ENCODE measurements at places on chromosomes 4 and X.
A peak's percentile ranks its signal among the peaks of the same experiment; 100 is the strongest.

GRCh38 chrX:6169407-6169806 lies 59.3 kb downstream of the NLGN4X start:
- DNase-seq, result peak; percentile 81

- peak; percentile 76 for DNase-seq
Measured at GRCh38 chrX:54495814-54496516, at the start of gene FGD1. FGD1 (minus strand) TSS chrX:54496234; CDS start chrX:54495432, 802 bp downstream.

GRCh38 chr4:23894021-23894420 lies 4.2 kb upstream of the PPARGC1A start:
- DNase-seq, result peak; percentile 60

GRCh38 chr4:52863324-52863723 lies 1.2 kb downstream of the RASL11B start:
- DNase-seq, result no peak

- DNase-seq, result no peak
Measured at GRCh38 chrX:2242326-2242725, 258.4 kb downstream of the DHRSX start.

GRCh38 chr4:188428935-188429334 lies 289.7 kb downstream of the TRIML1 start:
- DNase-seq, result peak; percentile 29

GRCh38 chrX:136163689-136164088 lies 16.4 kb downstream of the FHL1 start:
- peak; percentile 43 for DNase-seq

GRCh38 chr4:40987151-40987550 lies 227.2 kb downstream of the APBB2 start:
- no peak for DNase-seq

- DNase-seq, result peak; percentile 39
Measured at GRCh38 chrX:155544881-155545280, 67.9 kb downstream of the TMLHE start.

- DNase-seq, result no peak
Measured at GRCh38 chrX:96538104-96538725, 146.4 kb upstream of the DIAPH2 start.

- DNase-seq, result no peak
Measured at GRCh38 chr4:113974467-113974866, 5.0 kb downstream of the ARSJ start.

DNA sequence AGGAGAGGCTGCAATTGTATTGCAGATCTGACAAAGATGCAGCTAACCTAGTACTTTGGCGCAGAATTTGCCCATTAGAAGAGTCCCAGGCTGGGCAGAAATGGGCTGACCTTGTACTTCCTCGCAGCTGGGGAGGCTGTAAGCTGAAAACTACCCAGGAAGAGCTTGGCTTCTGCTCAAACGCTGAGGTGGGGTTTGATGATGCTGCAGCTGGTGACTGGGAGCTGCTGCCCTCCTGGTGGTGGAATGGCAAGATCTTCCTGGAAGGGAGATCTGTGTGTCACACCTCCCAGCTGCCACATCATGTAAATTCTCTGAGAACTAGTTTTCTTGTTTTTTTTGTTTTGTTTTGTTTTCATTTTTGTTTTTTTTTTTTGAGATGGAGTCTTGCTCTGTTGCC lies 17.4 kb downstream of the CCNG2 start:
- DNase-seq, result no peak

DNA sequence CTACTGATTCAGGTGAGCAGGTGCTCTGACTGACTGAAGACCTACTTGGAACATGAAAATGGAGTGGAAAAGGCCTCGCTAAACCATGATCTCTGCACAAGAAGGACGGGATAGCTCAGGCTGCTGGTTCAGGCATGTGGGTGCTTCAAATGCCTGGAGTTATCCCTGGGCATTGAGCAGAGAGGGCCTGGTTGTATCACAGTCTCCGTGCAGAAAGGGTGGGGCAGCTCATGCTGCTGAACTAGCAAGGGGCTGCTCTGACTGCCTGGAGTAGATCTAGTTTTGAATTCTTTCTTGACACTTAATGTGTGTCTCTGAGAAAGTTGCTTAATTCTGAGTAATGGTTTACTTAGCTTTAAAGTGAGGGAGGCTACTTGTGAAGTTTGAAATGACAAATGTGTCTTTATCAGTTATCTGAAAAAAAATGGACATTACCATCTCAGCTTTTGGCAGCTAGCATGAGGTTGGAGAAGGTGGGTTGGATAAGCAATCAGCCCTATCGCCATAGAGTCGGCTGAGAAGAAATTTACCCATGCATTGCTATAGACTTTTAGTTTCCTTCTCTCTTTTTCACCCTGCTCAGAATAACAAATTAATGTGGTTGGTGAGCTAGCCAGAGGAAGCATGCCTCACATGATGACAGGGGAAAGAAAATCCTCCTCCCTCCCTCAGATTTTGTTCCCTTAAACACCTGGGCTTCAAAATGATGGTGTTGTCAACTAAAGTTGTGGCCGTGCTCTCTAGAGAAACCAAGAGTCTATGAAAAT lies 832.4 kb downstream of the STIM2 start:
- no peak for DNase-seq

GRCh38 chrX:51336584-51336983 lies 4.0 kb downstream of the NUDT10 start:
- DNase-seq, result peak; percentile 39

- DNase-seq, result no peak
Measured at GRCh38 chrX:24276015-24276414, 37.9 kb downstream of the SUPT20HL2 start.

GRCh38 chr4:85445050-85445639 lies 29.8 kb upstream of the ARHGAP24 start:
- peak; percentile 67 for DNase-seq

DNA sequence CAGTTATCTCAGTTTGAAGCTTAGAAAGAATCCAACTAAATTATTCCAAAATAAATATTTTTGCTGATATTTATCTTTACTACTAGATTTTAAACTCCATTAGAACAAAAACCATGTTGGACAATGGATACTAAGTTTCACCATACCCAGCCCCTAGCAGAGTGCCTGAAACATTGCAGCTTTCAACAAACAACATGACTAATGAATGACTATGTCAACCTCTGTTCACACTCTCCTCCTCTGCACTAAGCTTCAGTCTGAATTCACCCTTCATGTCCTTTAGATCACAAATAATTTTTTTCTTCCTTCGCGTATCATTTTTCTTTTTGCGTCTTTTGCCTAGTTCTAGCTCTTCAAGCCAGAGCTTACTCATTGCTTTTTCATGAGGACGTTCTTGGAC lies 315.2 kb downstream of the PCDH10 start:
- no peak for DNase-seq

- no peak for DNase-seq
Measured at GRCh38 chr4:188975271-188975670, 836.0 kb downstream of the TRIML1 start.

DNA sequence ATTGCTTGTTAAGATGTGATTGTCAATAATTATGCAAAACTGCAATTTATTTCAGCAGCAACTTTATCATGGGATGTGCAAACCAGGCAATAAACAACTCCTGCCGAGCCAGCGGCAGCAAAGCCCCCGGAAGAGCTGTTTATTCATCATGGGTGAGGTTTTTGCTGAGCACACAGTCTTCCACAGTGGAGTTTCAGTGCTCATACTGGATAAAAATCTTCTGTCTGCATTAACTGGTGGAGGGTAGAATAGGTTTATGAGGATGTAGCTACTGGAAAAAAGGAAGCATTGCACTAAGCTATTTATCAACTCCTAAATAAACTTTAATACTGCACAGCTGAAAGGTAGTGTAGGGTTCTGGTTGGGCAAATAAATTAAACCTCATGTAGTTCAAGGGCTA lies 557.4 kb upstream of the FTHL17 start:
- DNase-seq, result no peak

- peak; percentile 12 for DNase-seq
Measured at GRCh38 chr4:121738780-121739535, 26.0 kb downstream of the SMIM43 start.

- DNase-seq, result no peak
Measured at GRCh38 chr4:76806757-76807156, 91.2 kb downstream of the SOWAHB start.

DNA sequence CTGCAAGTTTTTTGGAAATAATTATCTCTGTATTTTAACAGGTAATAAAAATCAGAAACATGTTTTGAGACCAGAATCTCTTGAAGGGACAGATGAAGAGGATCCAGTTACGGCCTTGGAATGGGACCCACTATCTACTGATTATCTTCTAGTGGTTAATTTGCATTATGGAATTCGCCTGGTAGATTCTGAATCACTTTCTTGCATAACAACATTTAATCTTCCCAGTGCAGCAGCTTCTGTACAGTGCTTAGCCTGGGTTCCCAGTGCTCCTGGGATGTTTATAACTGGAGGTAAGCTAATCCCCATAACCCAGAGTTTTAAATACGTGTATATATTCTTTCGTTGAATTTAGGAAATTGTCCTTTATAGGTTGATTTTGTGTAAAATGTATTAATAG lies 59.4 kb downstream of the WDR17 start:
- no peak for DNase-seq

DNA sequence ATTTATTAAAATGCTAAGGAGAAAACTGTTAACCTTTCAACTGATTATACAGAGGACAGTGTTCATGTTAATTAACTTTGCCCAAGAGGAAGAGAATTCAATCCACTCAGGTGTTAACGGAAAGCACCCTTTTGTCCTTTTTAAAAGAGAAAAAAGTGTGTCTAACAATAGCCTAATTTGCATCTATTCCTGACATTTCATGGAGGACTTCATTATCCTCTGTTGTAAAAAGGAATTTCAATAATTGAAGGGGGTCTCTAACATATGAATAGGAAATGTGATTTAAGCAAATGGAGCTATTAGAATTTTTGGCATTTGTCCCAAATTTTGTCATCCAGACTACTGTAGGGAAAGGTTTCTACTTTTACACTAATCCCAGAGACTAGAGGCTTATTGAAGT lies 44.6 kb upstream of the GC start:
- no peak for DNase-seq

DNA sequence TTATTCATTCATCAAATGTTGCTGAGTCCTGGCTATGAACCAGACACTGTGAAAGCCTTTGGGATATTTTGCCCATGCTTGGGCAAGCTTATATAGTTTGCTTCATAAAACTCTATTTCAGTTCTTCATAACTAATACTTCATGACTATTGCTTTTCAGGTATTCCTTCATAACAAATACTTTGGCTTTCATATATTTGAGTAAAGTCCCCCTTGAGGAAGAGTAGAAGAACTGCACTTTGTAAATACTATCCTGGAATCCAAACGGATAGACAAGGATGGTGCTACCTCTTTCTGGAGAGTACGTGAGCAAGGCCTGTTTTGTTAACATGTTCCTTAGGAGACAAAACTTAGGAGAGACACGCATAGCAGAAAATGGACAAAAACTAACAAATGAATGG lies 1.7 kb upstream of the AFP start:
- DNase-seq, result no peak

DNA sequence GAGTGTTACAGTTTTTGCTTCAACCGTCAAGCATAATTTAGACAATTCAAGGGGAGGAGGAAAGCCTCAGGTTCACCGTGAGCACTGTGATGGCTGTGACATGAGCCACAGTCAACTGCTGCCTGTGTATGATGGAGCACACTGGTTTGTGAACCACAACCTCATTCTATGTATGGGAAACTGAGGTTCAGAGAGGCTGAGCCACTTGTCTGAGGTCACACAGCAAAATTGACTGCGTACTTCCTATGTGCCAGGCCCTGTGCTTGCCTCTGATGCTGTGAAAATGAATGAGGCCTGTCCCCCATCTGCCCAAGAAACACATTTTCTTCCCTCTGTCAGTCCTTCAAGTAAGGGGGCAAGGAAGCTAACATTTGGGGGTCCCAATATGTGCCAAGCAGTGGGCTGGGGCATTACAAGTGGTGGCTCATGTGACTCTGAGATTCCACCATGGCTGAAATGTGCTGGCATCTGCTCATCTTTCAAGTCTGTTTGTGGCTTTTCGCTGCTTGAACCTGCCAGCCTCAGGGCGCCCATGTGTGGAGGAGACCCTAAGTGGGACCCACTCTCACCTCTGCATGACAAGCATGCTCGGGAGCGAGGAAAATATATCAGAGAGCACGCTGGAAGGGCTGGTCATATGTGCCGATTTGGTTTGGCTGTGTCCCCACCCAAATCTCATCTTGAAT lies 79.7 kb downstream of the ADRA2C start:
- no peak for DNase-seq

DNA sequence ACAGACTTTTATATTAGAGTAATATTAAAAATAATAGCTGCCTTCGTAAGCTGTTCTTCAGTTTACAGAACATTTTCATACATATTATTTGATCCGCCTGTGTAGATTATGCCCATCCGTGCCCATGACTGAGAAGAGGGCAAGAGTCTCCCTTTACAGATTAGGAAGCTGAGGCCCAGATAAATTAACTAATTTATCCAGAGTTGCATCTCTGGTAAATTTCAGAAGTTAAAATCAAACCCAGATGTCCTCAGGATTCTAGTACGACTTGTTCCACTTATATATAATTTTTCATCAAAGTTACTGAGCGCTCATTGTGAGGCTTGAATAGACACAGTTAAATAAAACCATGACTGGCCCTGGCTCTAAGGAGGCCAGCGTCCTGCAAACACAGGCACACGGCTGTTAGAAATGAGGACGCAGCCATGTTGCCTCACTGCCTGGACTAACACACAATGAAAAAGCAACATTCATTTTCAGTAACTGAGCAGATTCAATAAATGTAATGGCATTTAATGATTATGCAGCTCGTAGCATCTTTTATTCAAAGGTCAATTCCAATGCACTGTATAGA lies 148.0 kb downstream of the TENM3 start:
- no peak for DNase-seq

DNA sequence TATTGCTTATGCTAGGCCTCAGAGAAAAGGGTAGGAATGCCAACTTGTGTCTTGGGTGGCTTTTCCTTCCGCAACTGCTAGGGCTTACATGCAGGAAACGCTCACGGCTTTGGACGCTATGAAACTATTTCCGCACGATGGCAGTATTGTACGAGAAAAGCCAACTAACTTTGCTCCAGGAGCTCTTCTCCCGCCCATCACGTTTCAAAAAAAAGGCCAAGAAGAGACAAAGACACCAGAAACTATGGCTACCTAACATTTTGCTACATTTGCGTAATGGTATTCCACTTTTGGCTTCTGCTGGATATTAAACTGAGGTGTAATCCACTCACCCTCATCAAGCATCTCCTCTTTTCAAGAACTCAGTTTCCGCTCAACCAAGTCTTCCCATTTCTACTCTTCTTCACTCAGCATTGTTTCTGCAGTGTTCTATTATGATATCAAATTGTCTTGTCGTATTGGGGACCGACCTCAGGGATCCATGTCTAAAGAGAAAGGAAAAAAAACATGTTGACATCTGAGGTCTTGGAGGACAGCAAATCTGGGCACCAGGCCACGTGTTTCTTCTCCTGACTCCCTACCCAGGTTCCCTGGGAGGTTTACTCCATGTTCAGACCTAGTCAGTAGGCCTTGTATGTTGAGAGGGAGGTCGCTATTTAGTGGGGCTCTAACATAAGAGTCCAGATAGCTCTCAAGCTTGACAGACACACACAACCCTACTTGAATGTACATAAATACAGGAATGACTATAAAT lies 239.4 kb upstream of the STK26 start:
- DNase-seq, result peak; percentile 92

Data from astrocyte of the hippocampus (primary cell).